ENCODE measurements at places on chromosomes 11 and 22.
A peak's percentile ranks its signal among the peaks of the same experiment; 100 is the strongest.

DNA sequence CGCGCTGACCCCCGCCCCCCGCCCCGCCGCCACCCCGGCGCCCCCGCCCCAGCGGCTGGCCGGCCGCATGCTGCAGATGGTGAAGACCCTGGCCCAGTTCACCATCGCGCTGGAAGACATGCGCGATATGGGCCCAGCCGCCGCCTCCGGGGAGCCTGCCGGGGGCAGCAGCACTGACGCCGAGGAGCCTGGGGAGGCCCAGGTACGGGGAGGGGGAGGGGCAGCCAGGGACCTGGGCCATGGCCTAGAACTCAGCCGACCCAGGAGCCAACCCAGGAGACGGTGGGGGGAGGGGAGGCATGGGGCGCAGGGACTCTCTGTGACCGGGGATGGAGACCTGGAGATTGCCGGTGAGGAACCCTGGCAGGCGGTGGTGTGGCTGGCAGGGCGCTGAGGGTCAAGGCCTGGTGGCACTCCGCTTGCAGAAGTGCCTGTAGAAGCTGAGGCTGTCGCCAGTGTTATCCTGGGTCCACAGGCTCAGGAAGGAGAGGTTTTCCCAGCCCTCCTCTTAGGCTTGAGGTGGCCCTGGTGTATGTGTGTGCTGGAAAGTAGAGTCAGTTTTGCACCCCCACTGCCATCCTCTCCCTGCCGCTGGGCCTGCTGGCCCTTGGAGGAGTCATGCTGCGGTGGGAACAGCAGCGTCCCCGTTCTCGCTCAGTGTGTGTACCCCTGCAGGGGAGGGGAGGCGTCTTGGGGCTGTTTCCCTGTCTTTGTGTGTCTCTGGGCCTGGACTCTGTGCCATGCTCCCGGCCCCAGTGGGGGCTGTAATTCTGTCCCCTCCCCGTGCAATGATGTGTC lies 32.9 kb upstream of the RELT start:
- DNase-seq, result no peak

DNA sequence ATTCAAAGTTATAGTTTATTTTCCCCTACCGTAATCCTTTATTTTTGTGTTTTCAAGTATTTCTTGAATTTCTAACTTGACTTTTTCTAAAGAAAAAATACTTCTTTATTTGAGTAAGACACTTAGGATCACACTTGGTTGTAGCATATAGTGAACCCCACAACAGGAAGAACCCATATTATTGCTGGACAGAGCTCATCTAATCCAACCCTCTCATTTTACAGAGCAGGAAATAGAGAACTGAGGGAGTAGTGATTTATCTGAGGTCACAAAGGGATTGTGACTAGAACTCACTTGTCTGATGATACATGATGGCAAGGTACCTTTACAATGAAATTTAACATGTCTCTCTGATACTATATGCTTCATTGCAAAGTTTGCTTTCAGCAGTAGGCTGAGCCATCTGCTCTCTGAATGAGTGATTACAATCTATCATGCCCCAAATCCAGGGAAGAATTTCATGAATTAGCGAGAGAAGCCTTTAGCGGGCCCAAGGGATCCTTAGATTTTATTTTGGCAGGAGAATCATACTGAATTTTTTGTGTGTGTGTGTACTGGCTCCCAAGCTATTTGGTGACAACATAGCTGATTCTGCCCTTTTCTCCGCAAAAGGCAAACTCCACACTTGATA lies 9.8 kb downstream of the SLC17A6 start:
- DNase-seq, result no peak

- DNase-seq, result no peak
Observed at GRCh38 chr11:113148652-113149051, 165.7 kb upstream of the TTC12 start.

- DNase-seq, result no peak
Observed at GRCh38 chr11:2570841-2571597, 126.2 kb downstream of the KCNQ1 start.

- DNase-seq, result peak; percentile 86
Observed at GRCh38 chr22:35930933-35931332, 97.7 kb downstream of the RBFOX2 start.

GRCh38 chr11:3615998-3616397 lies 25.8 kb downstream of the ART5 start:
- no peak for DNase-seq

GRCh38 chr11:106728859-106729258 lies 289.4 kb downstream of the GUCY1A2 start:
- DNase-seq, result no peak

- peak; percentile 80 for DNase-seq
Observed at GRCh38 chr22:39514373-39514973, 5.9 kb upstream of the ATF4 start.

DNA sequence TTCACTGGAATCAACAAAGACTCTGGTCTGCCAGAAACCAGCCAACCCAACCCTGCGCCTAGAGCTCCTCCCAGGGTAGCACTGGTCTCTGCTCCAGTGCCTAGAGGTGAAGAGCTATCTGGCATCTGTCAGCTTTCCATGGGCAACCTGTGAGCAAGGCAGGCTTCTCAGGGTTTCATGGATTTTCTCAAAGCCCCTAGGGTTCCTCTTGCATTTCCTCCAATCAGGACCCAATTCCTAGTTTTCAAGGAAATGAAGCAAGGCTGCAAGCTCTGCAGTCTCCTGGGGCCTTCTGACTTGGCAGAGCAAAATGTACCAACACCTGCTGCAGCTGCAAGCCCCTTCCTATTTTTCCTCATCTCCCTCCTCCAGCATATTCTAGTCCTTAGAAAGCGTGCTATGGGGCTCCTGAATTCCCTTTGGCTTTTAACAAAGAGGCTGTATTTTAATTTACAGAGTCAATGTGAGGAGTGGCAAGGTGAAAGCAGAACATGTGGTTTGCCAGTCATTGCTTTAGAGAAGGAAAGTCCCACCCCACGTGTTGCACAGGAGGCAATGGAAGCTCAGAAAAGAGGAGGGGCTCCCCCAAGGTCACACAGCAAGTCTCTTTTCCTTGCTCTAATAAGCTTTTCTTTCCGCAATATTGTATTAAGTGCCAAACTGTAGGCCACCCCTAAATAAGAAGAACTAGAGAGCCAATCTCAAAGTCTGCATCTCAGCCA lies 33.0 kb upstream of the RIC3 start:
- peak; percentile 79 for DNase-seq

DNA sequence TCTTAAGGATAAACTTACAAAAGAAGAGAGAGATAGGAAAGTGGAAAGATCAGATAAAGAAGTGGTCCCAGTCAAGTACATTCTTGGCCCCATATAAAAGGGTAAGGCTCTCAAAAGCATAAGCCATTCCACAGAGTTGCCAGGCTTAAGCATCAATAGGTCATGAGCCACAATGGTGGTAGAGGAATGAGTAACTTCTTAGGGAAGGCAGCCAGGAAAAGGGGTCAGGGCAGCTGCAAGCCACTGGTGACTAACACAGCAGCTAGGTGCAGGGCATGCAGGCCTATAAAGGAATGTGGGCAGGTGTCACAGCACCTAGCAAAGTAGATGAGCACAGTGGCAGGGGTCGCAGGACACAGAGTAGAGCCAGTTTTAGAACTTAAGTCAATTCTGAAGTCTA lies 302.6 kb upstream of the FAT3 start:
- no peak for DNase-seq

- DNase-seq, result peak; percentile 48
Observed at GRCh38 chr11:119525180-119525866, 102.4 kb upstream of the THY1 start.

- DNase-seq, result peak; percentile 8
Observed at GRCh38 chr11:122360875-122361274, 244.9 kb upstream of the BLID start.

- DNase-seq, result no peak
Observed at GRCh38 chr11:27234043-27234668, 128.9 kb downstream of the CCDC34 start.

DNA sequence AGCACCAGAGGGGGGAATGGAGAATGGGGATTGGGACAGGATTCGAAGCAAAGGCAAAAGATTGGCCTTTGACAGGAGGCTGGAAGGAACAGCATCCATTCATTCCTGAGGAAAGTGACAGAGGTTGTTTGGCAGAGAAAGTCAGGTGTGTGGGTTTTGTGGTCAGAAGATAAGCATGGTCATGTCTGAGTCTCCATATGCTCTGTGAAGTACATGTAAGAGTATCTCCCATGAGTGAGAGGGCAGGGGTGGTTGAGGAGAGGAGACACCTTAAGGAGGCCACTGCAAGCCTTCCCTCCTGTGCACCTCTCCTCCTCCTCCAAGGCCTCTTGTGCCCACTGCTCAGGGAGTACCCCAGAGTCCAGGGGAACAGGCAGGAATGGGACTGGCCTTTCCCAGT lies 1.9 kb upstream of the NLRP10 start:
- no peak for DNase-seq

GRCh38 chr11:128688896-128689546 lies 4.9 kb upstream of the FLI1 start:
- no peak for DNase-seq

DNA sequence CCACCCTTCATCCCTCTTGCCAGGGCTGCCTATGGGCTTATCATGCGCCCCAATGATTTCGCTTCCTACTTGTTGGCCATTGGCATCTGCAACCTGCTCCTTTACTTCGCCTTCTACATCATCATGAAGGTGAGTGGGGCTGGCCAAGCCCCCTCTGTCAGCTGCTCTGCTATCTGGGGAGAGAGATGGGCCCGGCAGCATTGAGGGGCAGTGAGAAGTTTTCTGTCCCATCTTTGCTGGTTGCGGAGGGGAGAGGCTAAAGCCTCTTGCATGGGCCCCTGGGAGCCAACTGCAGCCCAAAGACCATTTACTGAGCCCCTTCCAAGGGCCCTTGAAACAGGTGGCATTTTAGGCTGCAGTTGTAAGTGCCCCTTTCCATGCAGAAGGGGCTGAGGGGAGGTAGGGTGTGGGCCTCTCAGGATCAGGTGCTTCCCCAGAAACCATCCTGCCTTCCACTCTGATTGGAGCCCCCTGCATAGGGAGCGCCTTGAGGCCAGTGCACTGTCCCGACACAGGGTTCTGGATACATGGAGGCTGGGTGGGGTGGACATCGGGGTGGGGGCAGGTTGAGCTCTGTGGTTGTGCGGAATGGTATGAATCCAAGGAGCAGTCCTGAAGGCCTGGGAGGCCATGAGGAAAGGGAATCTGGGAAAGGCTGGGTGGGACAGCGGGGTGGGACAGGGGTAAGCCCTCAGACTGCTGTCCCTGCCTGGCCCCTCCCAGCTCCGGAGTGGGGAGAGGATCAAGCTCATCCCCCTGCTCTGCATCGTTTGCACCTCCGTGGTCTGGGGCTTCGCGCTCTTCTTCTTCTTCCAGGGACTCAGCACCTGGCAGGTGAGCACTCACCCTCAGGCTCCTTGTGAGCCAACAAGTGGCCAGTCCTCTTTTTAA lies 5.8 kb upstream of the TAGLN start:
- DNase-seq, result no peak

- no peak for DNase-seq
Observed at GRCh38 chr22:45072322-45072903, 62.6 kb upstream of the PHF21B start.

DNA sequence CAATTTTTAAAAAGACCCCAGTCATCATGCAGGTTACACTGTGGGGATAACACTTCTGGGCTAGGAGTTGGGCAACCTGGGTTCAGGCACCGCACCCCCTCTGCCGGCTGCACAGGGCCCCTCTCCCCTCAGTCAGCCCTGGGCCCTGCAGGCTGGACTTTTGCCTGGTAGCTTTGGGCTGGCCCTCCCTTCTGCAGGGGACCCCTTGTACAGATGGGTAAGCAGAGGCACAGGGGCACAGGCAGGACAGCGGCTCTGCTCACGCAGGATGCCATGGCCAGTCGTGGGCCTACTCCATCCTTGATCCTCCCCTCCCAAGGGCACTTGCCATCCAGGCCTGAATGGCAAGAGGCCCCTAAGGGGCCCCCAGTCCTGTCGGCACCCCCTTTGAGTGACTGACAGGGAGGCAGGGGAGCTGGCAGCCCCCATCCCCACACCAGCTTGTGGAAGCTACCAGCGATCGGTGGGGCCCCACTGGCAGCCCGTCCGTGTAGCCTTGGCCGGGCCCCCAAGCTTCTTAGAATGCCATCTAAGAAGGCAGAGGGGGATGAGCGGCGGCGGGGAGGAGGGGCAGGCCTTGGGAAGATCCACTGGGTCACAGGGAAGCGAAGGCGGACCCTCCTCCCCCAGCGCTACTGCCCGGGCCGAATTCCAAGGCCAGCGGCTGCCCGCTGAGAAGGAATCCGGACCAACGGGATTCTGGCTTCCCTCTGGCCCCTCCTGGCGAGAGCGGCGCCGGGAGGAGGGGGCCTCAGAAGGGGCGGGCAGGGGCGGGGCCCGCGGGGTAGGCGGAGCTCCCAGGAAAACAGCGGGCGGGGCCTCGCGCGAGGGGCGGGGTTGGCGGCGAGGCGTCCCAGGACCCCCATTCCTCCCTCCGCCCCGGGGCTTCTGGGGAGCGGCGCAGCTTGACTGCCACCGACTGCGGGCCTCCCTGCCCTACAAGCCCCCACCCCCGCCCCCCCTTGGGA lies 6.8 kb upstream of the CHKA start:
- no peak for DNase-seq

DNA sequence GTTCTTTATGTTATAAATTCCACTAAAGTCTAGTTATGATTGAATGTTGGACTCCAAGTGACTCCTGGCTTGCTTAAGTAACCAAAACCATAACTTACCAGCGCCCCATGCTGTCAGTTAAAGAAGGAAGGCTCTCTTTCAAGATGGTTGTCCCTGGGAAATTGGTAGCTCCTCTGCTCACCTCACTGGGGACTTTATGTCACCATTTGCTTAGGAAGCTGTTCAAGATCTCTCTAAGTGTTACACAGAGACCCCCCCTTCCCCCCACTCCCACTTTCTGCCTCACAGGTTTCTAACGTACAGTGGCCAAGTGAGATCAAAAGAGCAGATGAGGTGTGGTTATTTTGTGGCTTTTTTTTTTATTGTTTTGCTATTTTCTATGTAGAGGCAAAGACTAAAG lies 301.8 kb downstream of the AASDHPPT start:
- DNase-seq, result no peak

GRCh38 chr11:23097891-23098290 lies 237.6 kb upstream of the CCDC179 start:
- DNase-seq, result peak; percentile 16

- DNase-seq, result peak; percentile 7
Observed at GRCh38 chr11:120694726-120695125, 183.2 kb downstream of the GRIK4 start.

- DNase-seq, result peak; percentile 83
Observed at GRCh38 chr11:46808799-46809431, 37.2 kb downstream of the CKAP5 start.

GRCh38 chr11:62546929-62547625 lies 471 bp upstream of the AHNAK start:
- peak; percentile 44 for DNase-seq

DNA sequence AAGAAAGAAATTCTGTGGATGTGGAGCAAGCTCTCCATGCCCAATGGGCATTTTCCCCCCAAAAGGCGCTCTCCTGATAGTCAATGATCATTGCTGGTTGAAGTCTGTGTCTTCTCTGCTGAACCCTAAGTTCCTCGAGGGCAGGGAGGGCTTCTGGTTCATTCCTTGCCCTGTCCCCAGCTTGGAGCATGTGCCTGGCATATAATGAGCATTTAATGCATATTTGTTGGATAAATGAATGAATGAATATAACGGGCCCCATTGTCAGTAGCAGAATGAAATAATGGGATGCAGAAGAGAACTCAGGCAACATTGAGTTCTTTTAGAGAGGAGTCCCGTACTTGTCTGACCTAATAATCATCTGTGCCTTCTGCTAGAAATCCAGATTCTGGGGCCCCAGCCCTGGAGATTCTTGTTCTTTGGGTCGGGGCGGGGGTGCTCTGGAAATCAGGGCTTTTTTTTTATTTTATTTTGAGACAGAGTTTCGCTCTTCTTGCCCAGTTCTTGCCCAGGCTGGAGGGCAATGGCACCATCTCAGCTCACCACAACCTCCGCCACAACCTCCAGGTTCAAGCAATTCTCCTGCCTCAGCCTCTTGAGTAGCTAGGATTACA lies 64.4 kb downstream of the CD82 start:
- DNase-seq, result no peak

- DNase-seq, result peak; percentile 66
Observed at GRCh38 chr11:123640677-123641494, 13.5 kb downstream of the SCN3B start.

All from hematopoietic multipotent progenitor cell treated with erythropoietin and hydrocortisone succinate and interleukin-3 and kit ligand, for 4 days (in vitro differentiated cells).